ENCODE measurements at places on chromosomes 1 and 21. TPM values are rescaled to one million over a fixed set of nuclear protein-coding genes. Genes with fewer than 3 reads are reported as not detected.

The CELA3A gene
- total RNA-seq: not detected

- ATAC-seq: no peak
Measured at GRCh38 chr1:86375688-86376087, 20.4 kb downstream of the ODF2L start.

GRCh38 chr1:28443550-28443949 lies 62.3 kb upstream of the RCC1 start:
- ATAC-seq: no peak

GRCh38 chr1:230067419-230067870 lies 407 bp downstream of the GALNT2 start:
- ATAC-seq: peak; percentile 36

DNA sequence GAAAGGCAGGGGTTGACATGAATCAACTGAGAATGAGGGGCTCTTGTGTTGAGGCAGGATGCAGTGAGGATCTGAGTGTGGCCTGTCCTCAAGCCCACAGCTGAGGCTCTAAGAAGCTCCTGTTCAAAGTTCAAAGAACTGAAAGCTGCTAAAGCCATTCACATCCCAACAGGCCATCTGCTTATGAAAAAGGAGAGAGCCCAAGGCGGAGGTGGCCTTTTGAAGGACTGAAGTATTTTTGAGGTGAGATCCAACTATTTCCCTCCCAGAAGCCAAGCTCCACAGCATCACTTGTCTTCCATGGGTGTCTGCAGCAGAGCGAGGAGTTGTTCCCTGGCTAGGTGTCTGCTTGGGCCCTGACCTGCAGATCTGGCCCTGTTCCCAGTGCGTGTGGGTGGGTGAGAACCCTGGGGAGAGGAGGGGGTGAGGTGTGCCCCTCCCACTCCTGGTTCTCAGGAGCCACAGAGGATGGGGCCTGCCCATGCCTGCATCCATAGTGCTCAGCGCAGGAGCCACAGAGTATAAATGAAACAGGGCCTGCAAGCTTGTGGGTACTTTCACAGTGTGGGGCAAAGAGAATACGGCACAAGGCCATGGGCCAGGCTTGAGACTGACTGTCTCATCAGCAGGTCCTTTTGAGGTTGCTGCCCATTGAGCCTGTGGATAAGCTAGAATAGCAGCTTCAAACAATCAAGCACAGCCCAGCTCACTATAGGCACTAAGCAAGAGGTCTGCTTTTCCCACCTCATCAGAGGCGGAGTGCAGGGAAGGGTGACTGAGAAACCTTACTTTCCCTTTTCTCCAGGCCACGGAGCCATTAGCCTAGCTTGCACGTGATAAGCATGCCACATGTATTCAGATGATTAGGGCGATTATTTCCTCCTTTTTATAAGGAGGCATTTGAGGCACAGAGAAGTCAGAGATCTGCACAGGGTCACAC lies 15.7 kb downstream of the REG4 start:
- no peak for ATAC-seq
